A549 treated with AZD2906 at 1 μM for 4 hours (cell line): ENCODE measurements at places on chromosomes 5 and 9. TPM values are rescaled to one million over a fixed set of nuclear protein-coding genes. Genes with fewer than 3 reads are reported as not detected.

The BTNL8 gene
- 0.06 TPM in 1 of 5 replicates, not detected in the others for total RNA-seq

The NR6A1 gene
- 1.4 to 2.0 TPM (median 1.7 TPM) in 5 replicates for total RNA-seq

The CYLC2 gene
- not detected in 5 replicates for total RNA-seq

The KCNV2 gene
- not detected in 5 replicates for total RNA-seq

The CARD9 gene
- 0.45 to 2.1 TPM (median 1.1 TPM) in 5 replicates for total RNA-seq

The PALM2AKAP2 gene
- 0.27 to 0.74 TPM (median 0.36 TPM) in 5 replicates for total RNA-seq

The INSYN2B gene
- 0.07 to 0.31 TPM (median 0.11 TPM) in 5 replicates for total RNA-seq

The ANKRD34B gene
- total RNA-seq: 0.03 to 0.15 TPM (median 0.06 TPM) in 5 replicates

The RAB24 gene
- 20.6 to 26.7 TPM (median 23.9 TPM) in 5 replicates for total RNA-seq

The PCDHB16 gene
- total RNA-seq: 0.02 to 0.13 TPM (median 0.06 TPM) in 5 replicates

The KLF9 gene
- total RNA-seq: 3.7 to 5.3 TPM (median 5.1 TPM) in 5 replicates

The LIX1 gene
- not detected in 5 replicates for total RNA-seq

The KIF24 gene
- total RNA-seq: 2.9 to 3.5 TPM (median 3.2 TPM) in 5 replicates

The DOCK8 gene
- 0.29 to 0.71 TPM (median 0.51 TPM) in 5 replicates for total RNA-seq
